SJSA1 (cell line): ENCODE measurements at places on chromosomes 1 and 21. TPM values are rescaled to one million over a fixed set of nuclear protein-coding genes. Genes with fewer than 3 reads are reported as not detected.

The RPTN gene
- not detected in 2 replicates for total RNA-seq

- no peaks in the 10 kb centered on the region for H3K27me3 ChIP-seq
- H3K4me1 ChIP-seq: no peaks in the 10 kb centered on the region
- no peaks in the 10 kb centered on the region for H3K36me3 ChIP-seq
- H3K4me3 ChIP-seq: no peak overlapping the region
Observed at GRCh38 chr1:9990944-9991343, 6.1 kb upstream of the RBP7 start.

- H3K4me3 ChIP-seq: no peak overlapping the region
- H3K36me3 ChIP-seq: no peaks in the 10 kb centered on the region
- H3K27me3 ChIP-seq: no peaks in the 10 kb centered on the region
- no peak for DNase-seq
Observed at GRCh38 chr1:217311766-217312165, 319.1 kb downstream of the GPATCH2 start.

- no peak for DNase-seq
- H3K36me3 ChIP-seq: peaks cover 51% of the 10 kb centered on the region
- H3K27ac ChIP-seq: no peak overlapping the region
Observed at GRCh38 chr21:31943561-31943960, 70.7 kb downstream of the HUNK start.

GRCh38 chr1:9593492-9594465 lies 5.1 kb downstream of the TMEM201 start:
- no peak overlapping the region for H3K4me3 ChIP-seq
- no peak overlapping the region for H3K27ac ChIP-seq
- peak; percentile 19 for DNase-seq
- H3K4me1 ChIP-seq: peaks cover 25% of the 10 kb centered on the region

DNA sequence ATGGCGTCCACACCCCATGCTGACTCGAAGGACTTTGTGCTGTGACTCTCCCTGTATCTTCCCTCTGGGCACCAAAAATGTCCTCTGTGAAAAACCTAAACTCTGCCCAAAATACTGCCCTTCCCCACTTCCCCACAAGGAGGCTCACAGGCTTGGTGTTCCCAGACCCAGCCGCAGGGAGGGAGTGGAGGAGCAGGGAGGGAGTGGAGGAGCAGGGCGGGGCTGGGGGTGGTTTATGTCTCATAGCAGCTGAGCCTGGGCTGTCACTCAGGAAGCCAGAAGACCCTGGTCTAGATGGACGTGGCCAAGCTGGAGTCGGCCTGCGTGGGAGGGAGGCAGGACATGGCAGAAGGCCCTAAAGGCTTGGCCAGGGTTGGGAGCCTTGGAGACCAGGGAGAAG lies 461.7 kb downstream of the PTPRU start:
- H3K27ac ChIP-seq: no peak overlapping the region
- 0 out of 2 replicates have a peak, but pooled peaks cover 4% of the 10 kb centered on the region for H3K27me3 ChIP-seq
- H3K4me1 ChIP-seq: no peaks in the 10 kb centered on the region
- peak; percentile 87 for DNase-seq

- H3K4me3 ChIP-seq: no peak overlapping the region
- no peak for DNase-seq
- no peaks in the 10 kb centered on the region for H3K27me3 ChIP-seq
- no peak overlapping the region for H3K27ac ChIP-seq
- peaks cover 36% of the 10 kb centered on the region for H3K36me3 ChIP-seq
Observed at GRCh38 chr1:158013840-158014730, 20.6 kb downstream of the KIRREL1 start.

GRCh38 chr1:173249349-173249748 lies 42.2 kb upstream of the TNFSF4 start:
- H3K27ac ChIP-seq: no peak overlapping the region
- no peaks in the 10 kb centered on the region for H3K4me1 ChIP-seq
- no peaks in the 10 kb centered on the region for H3K36me3 ChIP-seq
- H3K4me3 ChIP-seq: no peak overlapping the region
- no peaks in the 10 kb centered on the region; the same call in 1 of the 2 replicates for H3K27me3 ChIP-seq

GRCh38 chr1:212920246-212920645 lies 30.1 kb upstream of the VASH2 start:
- DNase-seq: no peak
- no peak overlapping the region for H3K4me3 ChIP-seq
- no peak overlapping the region for H3K27ac ChIP-seq
- no peaks in the 10 kb centered on the region for H3K27me3 ChIP-seq
- no peaks in the 10 kb centered on the region for H3K36me3 ChIP-seq
